ENCODE measurements at places on chromosomes 16 and 17. TPM values are rescaled to one million over a fixed set of nuclear protein-coding genes. Genes with fewer than 3 reads are reported as not detected.

DNA sequence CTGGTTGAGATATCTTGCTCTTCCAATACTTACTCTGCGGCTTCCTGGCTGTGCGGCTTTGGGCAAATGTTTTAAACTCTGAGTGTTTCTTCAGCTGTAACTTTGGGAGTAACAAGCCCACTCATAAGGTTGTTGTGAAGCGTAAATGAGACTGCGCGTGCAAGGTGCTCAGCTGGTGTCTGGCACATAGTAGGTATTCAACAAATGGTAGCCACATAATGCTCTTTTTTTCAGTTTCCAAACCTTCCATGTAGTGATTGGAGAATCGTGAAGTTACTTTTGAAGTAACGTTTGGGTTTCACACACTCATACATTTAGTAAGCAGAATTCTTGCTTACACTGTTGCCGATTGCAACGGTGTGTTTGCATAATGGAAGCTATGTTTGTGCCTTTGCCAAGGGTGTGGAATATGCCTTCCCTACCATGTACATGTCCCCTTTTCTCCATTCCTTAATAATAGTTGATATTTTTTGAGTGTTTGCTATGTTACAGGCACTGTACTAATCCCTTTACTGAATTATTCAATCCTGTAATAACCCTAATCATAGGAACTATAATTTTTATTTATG, 829 bp downstream of the DHRS7B start:
- H3K4me1 ChIP-seq, result peaks cover 29% of the 10 kb centered on the region
- no peak for DNase-seq
- H3K27ac ChIP-seq, result peak overlapping the region; percentile 94
- peak overlapping the region; percentile 78 for H3K4me3 ChIP-seq
- H3K36me3 ChIP-seq, result no peaks in the 10 kb centered on the region

The ZNF213 gene
- 7.3 TPM for total RNA-seq

DNA sequence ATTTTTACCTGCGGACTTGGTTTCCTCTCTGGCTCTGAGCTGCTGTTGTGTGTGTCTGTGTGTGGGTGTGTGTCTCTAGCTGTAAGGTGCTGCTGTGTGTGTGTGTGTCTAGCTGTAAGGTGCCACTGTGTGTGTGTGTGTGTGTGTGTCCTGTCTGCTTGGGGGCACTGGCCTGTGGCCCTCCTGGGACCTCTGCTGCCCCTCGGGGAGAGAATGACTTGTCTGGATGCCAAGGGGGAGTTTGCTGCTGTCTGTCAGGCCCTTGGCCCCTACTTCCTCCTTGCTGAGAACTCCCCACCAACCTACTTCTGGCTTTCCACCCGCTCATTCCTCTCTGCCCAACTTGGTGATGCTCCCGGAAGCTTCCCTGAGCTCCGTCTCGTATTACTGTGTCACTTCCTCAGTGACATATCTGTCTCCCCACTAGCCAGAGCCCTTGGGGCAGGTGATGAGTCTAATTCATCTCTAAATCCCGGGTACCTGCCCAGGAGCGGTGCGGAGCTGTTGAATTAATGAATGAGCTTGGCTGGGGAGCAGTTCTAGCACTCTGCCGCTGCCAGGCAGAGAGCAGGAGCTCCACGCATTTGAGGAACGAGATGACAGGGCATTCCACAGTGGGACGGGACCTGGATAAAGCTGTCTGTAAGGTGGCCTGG, 3.5 kb upstream of the LASP1NB start:
- peak; percentile 57 for DNase-seq
- H3K27me3 ChIP-seq, result no peaks in the 10 kb centered on the region
- H3K27ac ChIP-seq, result peak overlapping the region; percentile 39
- peaks cover 28% of the 10 kb centered on the region for H3K36me3 ChIP-seq
- no peak overlapping the region for H3K4me3 ChIP-seq

- no peaks in the 10 kb centered on the region for H3K27me3 ChIP-seq
- H3K4me3 ChIP-seq, result no peak overlapping the region
- H3K27ac ChIP-seq, result no peak overlapping the region
- no peaks in the 10 kb centered on the region for H3K4me1 ChIP-seq
These were observed 1736.4 kb downstream of the TP53TG3F start for GRCh38 chr16:35195864-35196216.

GRCh38 chr17:76408037-76408849, 23.8 kb downstream of the SPHK1 start:
- H3K27me3 ChIP-seq, result no peaks in the 10 kb centered on the region
- DNase-seq, result no peak
- H3K4me1 ChIP-seq, result no peaks in the 10 kb centered on the region
- H3K4me3 ChIP-seq, result no peak overlapping the region
- no peaks in the 10 kb centered on the region for H3K36me3 ChIP-seq

- DNase-seq, result no peak
- H3K27ac ChIP-seq, result no peak overlapping the region
- no peaks in the 10 kb centered on the region for H3K27me3 ChIP-seq
- no peaks in the 10 kb centered on the region for H3K36me3 ChIP-seq
These were observed 9.7 kb upstream of the ZFP1 start for GRCh38 chr16:75138636-75139035.

- H3K27me3 ChIP-seq, result no peaks in the 10 kb centered on the region
- no peak for DNase-seq
- no peak overlapping the region for H3K27ac ChIP-seq
- H3K4me1 ChIP-seq, result no peaks in the 10 kb centered on the region
- H3K36me3 ChIP-seq, result peaks cover 33% of the 10 kb centered on the region
- no peak overlapping the region for H3K4me3 ChIP-seq
These were observed 6.9 kb downstream of the TSC2 start for GRCh38 chr16:2054543-2055245.

The C16orf89 gene
- total RNA-seq, result 5.2 TPM

DNA sequence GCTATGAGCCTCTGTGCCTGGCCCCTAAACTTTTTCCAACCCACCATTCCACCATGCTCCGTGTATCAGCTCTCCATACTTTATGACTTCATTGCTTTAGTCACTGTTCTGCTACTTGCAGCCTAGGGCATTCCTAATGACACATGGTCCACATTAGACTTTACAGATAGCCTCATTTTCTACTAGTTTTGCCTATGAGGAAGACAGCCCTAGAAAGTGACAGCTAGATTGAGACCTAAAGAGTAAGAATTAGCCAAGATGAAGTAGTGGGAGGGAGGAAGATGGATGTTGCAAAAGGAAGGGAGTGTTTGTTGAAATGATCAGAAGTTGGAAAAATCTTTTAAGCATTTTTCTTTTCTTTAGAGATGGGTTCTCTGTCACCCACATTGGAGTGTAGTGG, 11.0 kb downstream of the C16orf54 start:
- H3K27me3 ChIP-seq, result no peaks in the 10 kb centered on the region
- H3K27ac ChIP-seq, result no peak overlapping the region
- no peaks in the 10 kb centered on the region for H3K36me3 ChIP-seq
- no peak overlapping the region for H3K4me3 ChIP-seq

DNA sequence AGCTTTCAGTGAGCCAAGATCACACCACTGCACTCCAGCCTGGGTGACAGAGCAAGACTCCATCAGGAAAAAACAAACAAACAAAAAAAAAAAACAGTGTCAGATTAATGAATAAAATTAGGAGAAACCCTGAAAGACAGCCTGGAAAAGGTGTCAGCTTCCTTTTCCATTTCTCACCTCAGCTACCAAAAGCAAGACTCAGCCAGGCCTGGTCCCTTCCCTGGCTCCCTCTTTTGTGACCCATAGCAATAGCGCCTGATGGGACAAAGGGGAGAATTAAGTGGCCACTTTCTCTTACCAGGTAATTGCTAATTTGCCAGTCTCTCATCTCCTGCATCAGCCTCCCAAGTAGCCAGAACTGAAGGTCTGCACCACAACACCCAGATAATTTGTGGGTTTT, 3.9 kb upstream of the THRA start:
- no peaks in the 10 kb centered on the region for H3K4me1 ChIP-seq
- no peak for DNase-seq
- no peaks in the 10 kb centered on the region for H3K27me3 ChIP-seq
- no peak overlapping the region for H3K4me3 ChIP-seq
- no peaks in the 10 kb centered on the region for H3K36me3 ChIP-seq
- H3K27ac ChIP-seq, result peak overlapping the region; percentile 79

GRCh38 chr16:49454426-49455180, 81.0 kb downstream of the C16orf78 start:
- H3K4me3 ChIP-seq, result no peak overlapping the region
- H3K27ac ChIP-seq, result no peak overlapping the region
- no peaks in the 10 kb centered on the region for H3K27me3 ChIP-seq

The KRTAP17-1 gene
- not detected for total RNA-seq

The CASKIN1 gene
- total RNA-seq, result 4.3 TPM

DNA sequence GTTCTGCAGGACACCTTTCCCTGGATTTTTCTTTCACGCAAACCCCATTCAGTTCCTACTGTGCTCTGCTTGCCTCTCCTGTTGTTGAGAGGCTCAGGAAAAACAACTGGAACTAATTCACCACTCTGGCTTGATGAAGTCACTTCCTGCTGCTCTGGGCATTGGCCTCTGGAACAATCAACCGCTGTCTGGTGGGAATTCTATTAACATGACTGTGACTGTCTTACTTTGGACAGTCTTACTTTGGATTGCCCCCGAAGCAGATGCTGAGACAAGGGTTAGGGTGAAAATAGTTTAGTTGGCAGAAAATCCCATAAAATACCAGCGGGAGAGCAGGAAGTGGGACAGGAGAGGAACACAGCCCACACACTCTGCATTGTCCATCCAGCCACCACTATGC, 90.0 kb upstream of the HSBP1 start:
- no peak overlapping the region for H3K4me3 ChIP-seq
- no peak for DNase-seq
- H3K27ac ChIP-seq, result peak overlapping the region; percentile 25
- no peaks in the 10 kb centered on the region for H3K36me3 ChIP-seq
- no peaks in the 10 kb centered on the region for H3K4me1 ChIP-seq
- H3K27me3 ChIP-seq, result no peaks in the 10 kb centered on the region

- DNase-seq, result no peak
- H3K36me3 ChIP-seq, result no peaks in the 10 kb centered on the region
- H3K4me1 ChIP-seq, result no peaks in the 10 kb centered on the region
- peak overlapping the region; percentile 38 for H3K27ac ChIP-seq
These were observed 150.0 kb downstream of the MSI2 start for GRCh38 chr17:57406131-57406980.

GRCh38 chr17:17056156-17056539, 13.9 kb downstream of the MPRIP start:
- peaks cover 8% of the 10 kb centered on the region for H3K36me3 ChIP-seq
- H3K4me1 ChIP-seq, result peaks cover 92% of the 10 kb centered on the region
- no peaks in the 10 kb centered on the region for H3K27me3 ChIP-seq
- H3K4me3 ChIP-seq, result no peak overlapping the region
- peak overlapping the region; percentile 72 for H3K27ac ChIP-seq

DNA sequence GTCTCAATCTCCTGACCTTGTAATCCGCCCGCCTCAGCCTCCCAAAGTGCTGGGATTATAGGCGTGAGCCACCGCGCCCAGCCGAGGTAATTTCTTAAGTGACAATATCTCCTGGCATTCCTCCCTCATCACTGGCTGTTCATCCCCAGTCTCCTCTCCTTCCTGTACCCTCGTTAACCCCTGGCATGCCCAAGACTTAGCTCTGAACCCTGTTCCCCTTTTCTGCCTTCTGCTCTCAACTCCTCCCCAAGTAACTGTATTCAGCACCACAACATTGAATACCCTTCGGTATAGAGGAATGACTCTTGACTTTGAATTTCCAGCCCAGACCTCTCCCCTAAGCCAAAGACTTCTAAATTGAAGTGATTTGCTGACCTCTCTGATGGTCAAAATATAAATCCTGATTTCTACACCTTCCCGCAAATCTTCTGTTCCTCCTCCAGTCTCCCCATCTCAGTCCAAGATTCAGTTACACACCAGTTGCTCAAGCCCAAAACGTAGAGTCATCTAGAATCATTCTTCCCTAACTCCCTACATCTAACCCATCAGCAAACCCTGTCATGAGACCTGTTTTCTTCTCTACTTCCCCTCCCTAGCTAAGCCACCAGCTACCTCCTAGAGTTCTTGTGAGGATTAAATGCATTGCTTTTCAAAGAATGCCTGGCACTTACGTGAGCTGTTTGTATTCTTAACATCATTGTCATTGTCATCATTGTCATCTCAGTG, 14.8 kb downstream of the PMP22 start:
- H3K27ac ChIP-seq, result no peak overlapping the region
- DNase-seq, result no peak
- H3K4me1 ChIP-seq, result peaks cover 92% of the 10 kb centered on the region
- H3K36me3 ChIP-seq, result peaks cover 89% of the 10 kb centered on the region
- no peak overlapping the region for H3K4me3 ChIP-seq
- H3K27me3 ChIP-seq, result no peaks in the 10 kb centered on the region

DNA sequence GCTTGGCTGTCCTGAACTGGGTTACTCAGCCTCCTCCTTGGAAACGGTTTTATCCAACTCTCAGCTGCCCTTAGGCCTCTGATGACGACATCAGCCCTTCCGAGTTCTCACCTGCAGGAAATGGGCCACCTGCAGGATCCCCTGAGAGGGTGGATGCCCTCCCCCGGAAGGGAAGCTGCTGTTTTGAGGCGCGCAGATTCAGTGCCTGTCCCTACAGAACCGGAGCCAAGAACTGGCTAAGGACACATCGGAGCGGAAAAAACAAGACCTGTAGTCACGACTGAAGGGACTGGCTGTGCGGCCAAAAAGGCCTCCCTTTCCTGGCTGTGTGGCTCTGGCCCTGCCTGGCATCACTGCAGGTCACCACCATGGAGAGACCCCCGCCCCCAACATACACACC, 11.7 kb upstream of the C16orf95 start:
- H3K36me3 ChIP-seq, result peaks cover 42% of the 10 kb centered on the region
- H3K4me3 ChIP-seq, result no peak overlapping the region
- no peaks in the 10 kb centered on the region for H3K27me3 ChIP-seq
- H3K27ac ChIP-seq, result peak overlapping the region; percentile 53
- DNase-seq, result no peak

DNA sequence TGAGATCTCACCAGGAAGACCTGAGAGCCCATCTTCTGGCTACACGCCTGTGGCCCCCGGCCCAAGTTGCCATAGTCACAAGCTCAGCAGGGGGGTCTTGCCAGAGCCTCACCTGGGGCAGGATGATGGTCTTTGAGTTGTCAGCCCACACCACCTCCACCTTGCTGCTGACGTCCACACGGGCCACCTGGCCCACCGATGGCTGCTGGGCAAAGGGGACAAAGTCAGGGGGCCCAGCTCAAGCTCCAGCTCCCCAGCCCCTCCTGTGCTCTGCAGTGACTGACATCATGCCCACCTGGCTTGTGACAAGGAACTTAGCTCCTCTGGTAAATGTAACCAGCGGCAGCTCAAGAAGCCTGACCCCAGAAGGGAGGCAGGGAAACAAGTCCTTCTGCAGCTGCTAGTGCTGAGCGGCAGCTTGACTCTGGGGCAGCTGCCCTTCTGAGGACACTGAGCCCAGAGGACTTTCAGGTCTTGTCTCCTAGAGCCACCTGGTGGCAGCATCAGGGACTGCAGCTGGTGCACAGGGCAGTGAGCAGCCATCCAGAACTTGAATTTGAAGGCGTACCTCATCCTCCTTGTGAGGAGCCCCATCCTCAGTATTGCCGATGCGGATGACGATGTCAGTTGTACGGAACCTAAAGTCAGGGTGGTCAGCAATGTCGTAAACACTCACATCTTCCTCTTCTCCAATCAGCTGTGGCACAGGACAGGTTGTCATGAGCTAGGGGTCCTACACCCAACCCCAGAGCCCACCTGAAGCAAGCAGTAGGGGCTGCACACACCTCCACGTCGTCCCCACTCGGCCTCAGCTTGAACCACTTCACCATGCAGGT, 13.5 kb downstream of the SPHK1 start:
- no peak overlapping the region for H3K27ac ChIP-seq
- H3K4me1 ChIP-seq, result no peaks in the 10 kb centered on the region
- peaks cover 91% of the 10 kb centered on the region for H3K36me3 ChIP-seq
- DNase-seq, result peak; percentile 94
- no peaks in the 10 kb centered on the region for H3K27me3 ChIP-seq
- H3K4me3 ChIP-seq, result no peak overlapping the region

The NDRG4 gene
- total RNA-seq, result 163 TPM

The PRKCB gene
- total RNA-seq, result 3.1 TPM

The HOXB8 gene
- total RNA-seq, result not detected
